ENCODE measurements at places on chromosomes 5 and 9. TPM values are rescaled to one million over a fixed set of nuclear protein-coding genes. Genes with fewer than 3 reads are reported as not detected.

The ARAP3 gene
- total RNA-seq: 8.0 TPM

The CCNO gene
- total RNA-seq: 0.27 TPM

The EGFL7 gene
- total RNA-seq: 36.1 TPM

The NOXA1 gene
- 4.2 TPM for total RNA-seq

The C6 gene
- 0.55 TPM for total RNA-seq

The PCDHGC5 gene
- total RNA-seq: 6.6 TPM

The PTGER4 gene
- total RNA-seq: 8.5 TPM

The RNF208 gene
- 2.7 TPM for total RNA-seq

The PCDHA3 gene
- 4.6 TPM for total RNA-seq

The PCDHA9 gene
- total RNA-seq: 4.6 TPM

The TPRN gene
- 11.3 TPM for total RNA-seq

The PITX1 gene
- total RNA-seq: 31.1 TPM

The MYO10 gene
- 103 TPM for total RNA-seq

The WWC1 gene
- 37.3 TPM for total RNA-seq

The PIP5K1B gene
- 29.0 TPM for total RNA-seq

The LHX6 gene
- 1.9 TPM for total RNA-seq

The KCNIP1 gene
- total RNA-seq: 10.1 TPM

The QSOX2 gene
- 20.5 TPM for total RNA-seq

The HMMR gene
- total RNA-seq: 8.6 TPM

The PCDHGC4 gene
- total RNA-seq: 25.1 TPM

The ERCC6L2 gene
- 189 TPM for total RNA-seq

The ECSCR gene
- total RNA-seq: 10.8 TPM

The BAAT gene
- 0.22 TPM for total RNA-seq

The ADAMTS2 gene
- 68.9 TPM for total RNA-seq

The CYLC2 gene
- not detected for total RNA-seq

The POU5F2 gene
- total RNA-seq: 8.9 TPM

The CFAP90 gene
- 1.6 TPM for total RNA-seq

The RUSC2 gene
- 40.5 TPM for total RNA-seq

The LTC4S gene
- total RNA-seq: 1.1 TPM

The TEX10 gene
- 42.6 TPM for total RNA-seq

The ADAMTSL1 gene
- 85.3 TPM for total RNA-seq

The SPATA31C2 gene
- total RNA-seq: not detected

The PRR16 gene
- 5.5 TPM for total RNA-seq

The FAM221B gene
- total RNA-seq: not detected

The IRX2 gene
- 11.8 TPM for total RNA-seq

The RRAGA gene
- total RNA-seq: 55.7 TPM

The SLC6A7 gene
- 0.11 TPM for total RNA-seq

The SYK gene
- 5.9 TPM for total RNA-seq

The FXN gene
- total RNA-seq: 6.0 TPM

The PTPN3 gene
- 5.6 TPM for total RNA-seq

The ARHGEF39 gene
- total RNA-seq: 1.9 TPM

The FGF1 gene
- 3.8 TPM for total RNA-seq

The LHX2 gene
- 47.3 TPM for total RNA-seq

The TSPAN17 gene
- total RNA-seq: 22.9 TPM

The C5orf52 gene
- not detected for total RNA-seq

The DNAH5 gene
- 0.49 TPM for total RNA-seq

The UNC13B gene
- 56.1 TPM for total RNA-seq

The PCDHGA11 gene
- total RNA-seq: 19.0 TPM

The PPIP5K2 gene
- 129 TPM for total RNA-seq

The IFNA2 gene
- not detected for total RNA-seq

The IFNA6 gene
- not detected for total RNA-seq

The FLT4 gene
- total RNA-seq: 15.1 TPM

The ACSL6 gene
- 73.4 TPM for total RNA-seq

The ISL1 gene
- total RNA-seq: 29.4 TPM

The DMRT3 gene
- 0.22 TPM for total RNA-seq

The CEMIP2 gene
- total RNA-seq: 45.5 TPM

Data from camera-type eye (tissue), 1 donor.